ENCODE measurements at places on chromosomes 3 and 15.

GRCh38 chr3:171526869-171527268 lies 66.7 kb upstream of the TNIK start:
- no peak for DNase-seq

GRCh38 chr3:183895296-183895695 lies 10.6 kb upstream of the PARL start:
- peak; percentile 60 for DNase-seq

DNA sequence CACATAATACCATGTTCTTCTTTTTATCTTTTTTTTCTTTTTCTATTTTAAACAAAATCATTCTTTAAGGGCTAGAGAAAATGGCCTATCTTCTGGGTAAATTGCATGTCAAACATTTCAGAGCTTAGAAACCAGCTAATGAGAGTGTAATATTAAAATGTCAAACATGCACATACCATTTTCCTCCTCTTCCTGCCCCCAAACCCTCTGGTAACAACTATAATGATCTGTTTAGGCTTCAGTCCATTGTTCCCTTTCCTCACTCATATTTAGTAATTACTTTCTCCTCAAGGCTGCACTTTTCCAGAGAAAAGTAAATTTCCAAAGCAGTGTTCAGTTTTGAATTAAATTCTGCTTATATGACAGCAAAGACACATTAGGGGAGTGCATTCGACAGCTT lies 224.3 kb upstream of the ROBO2 start:
- DNase-seq, result no peak

- no peak for DNase-seq
Observed at GRCh38 chr3:45978006-45978761, 17.4 kb downstream of the FYCO1 start.

DNA sequence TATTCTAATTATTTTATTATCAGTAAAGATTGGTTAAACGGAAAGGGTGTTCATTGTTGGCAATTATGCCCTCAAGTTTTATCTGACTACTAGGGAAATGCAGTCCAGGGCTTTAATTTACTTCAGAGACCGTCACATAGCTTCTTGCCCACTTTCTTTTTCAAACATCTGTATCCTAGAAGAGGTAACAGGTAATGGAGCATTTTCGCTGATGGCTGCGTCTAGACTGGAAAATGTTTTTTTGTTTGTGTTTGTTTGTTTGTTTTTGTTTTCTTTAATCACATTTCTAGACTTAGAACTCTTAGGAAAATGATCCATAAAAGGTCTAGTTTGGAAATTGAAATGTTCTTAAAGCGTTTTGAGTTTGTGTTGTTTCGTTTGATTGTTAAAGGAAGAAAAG lies 71.4 kb downstream of the ANXA2 start:
- no peak for DNase-seq

DNA sequence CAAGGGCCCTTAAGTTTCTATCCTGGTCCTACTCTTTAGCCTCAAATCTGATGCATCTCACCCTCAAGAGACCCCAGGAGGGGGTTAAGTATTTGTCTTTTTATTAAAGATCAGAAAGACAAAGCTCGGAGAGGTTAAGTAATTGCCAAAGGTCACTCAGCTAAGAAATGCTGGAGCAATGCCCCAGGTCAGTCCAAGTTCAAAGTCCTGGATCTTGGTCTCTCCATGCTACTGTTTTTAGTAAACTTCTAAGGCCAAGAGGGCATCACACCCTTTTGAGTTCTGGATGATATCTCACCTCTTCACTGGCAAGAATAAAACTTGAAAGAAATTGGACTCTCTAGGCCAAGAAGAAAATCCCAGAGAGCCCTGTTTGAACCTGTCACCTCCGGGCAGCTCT lies 488.6 kb downstream of the MAGI1 start:
- DNase-seq, result no peak

DNA sequence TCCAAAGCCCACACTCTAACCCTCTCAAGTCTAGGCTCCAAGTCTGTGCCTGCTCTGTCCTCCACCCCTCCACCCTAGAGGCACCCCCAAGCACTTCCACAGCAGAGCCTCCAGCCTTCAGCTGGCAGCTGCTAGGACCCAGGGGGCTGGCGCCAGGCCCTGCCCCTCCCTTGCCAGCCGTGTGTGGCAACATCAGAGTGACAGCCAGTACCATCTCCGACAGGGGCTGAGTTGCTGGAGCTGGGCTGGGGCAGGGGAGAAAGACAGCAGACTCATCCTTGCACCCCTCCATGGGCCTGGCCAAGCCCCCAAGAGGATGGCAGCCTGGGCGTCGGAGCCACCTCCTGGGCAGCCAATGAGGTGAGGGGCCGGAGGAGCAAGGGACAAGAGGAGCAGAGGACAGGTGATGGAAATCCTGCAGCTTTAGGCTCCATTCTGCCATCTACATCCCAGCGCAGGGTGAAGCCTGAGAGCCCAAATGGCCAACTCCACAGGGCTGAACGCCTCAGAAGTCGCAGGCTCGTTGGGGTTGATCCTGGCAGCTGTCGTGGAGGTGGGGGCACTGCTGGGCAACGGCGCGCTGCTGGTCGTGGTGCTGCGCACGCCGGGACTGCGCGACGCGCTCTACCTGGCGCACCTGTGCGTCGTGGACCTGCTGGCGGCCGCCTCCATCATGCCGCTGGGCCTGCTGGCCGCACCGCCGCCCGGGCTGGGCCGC lies at the start of gene GPR62:
TSS of gene GPR62 (plus strand) at position 207 of the 718 bp plus-strand sequence. CDS start at position 479, 272 bp downstream.
- no peak for DNase-seq

DNA sequence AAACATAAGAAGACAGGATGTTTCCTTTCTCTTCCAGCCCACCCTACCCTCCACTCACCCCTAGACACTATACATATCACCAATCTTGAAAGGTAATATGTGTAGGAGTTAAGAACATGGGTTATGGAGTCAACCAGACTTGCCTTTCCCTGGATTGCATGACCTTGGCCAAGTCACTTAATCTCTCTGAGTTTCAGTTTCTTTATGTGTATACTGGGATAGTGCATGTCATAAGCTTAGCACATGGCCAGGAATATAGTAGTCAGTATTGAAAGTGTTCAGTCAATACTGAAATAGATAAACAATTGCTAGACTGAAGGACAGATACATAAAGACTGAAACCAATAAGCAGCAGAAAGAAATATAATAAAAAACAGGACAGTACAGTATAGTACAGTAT lies 283.2 kb upstream of the STT3B start:
- no peak for DNase-seq

- no peak for DNase-seq
Observed at GRCh38 chr15:50476143-50476542, 51.9 kb downstream of the USP8 start.

- no peak for DNase-seq
Observed at GRCh38 chr3:185059766-185060165, 93.1 kb downstream of the C3orf70 start.

DNA sequence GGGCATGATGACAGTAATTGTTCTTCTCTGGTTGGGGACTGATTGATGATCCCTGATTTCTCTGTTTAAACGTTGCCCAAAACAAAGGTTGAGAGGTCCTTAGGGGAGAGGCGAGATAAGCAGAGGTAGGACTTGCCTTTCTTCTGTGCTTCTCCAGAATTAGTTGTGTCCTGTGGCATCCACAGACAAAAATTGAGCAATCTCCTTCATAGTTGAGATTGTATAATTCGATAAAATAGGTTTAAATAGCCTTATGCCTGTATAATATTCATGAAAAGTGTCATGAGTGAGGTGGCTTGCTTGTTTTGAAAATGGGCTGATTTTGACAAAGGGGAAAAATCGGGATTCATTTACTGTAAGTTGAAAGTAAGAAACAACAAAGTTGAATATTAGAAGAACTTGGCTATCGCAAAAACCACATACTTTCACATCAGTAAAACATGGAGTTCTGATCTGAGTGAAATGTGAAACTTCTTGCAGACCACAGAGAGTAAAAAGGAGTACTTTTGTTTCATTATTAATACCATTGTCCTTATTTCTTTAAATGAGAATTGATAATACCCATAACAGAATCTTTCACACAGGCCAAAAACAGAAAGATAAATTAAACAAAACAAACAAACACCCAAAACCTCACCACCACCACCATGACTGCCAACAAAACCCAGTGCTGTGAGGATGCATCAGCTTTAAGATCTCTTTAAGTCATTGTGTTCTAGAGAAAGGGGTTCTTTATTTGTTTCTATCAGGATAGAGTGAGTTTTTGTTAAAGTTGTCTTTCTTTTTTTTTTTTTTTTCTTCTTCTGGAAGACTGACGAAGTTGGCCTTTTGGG lies 155.7 kb downstream of the LPP start:
- no peak for DNase-seq

DNA sequence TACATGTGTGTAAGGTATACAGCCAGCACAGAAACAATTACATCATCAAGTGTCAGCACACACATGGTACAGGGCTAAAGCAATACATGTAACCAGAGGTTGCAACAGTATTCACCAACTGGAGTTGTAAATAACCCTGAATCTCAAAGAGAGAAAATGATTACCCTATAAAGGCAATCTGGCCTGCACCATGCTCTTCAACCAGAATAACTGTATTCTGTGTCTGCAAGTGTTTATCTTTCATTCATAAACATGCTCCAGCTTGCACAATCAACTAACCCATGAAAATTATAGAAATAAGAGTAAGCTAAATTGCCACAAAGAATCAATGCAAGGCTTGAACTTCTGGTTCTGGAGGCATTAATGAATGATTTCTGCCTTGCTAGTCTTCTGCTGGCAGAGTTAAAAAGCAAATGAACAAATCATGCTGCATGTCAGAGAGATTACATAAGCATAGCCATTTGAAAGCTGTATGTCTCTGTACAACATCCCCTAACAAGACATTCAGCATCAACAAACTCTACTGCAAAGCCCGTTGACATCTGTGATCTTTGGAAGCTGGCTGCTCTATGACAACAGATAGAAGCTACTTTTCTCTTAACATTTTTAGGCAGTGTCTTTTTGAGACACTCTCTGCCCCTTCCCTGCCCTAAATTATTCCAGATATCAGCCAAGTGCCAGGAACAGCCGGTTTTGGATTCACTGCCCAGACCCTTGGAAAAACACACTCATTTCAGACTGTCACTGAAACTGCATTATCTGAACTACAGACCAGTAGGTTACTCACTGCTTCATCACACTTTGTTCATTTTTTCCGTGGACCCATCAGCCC lies 871.0 kb downstream of the OTOL1 start:
- DNase-seq, result no peak

- no peak for DNase-seq
Observed at GRCh38 chr15:75123395-75123794, 78.3 kb upstream of the C15orf39 start.

DNA sequence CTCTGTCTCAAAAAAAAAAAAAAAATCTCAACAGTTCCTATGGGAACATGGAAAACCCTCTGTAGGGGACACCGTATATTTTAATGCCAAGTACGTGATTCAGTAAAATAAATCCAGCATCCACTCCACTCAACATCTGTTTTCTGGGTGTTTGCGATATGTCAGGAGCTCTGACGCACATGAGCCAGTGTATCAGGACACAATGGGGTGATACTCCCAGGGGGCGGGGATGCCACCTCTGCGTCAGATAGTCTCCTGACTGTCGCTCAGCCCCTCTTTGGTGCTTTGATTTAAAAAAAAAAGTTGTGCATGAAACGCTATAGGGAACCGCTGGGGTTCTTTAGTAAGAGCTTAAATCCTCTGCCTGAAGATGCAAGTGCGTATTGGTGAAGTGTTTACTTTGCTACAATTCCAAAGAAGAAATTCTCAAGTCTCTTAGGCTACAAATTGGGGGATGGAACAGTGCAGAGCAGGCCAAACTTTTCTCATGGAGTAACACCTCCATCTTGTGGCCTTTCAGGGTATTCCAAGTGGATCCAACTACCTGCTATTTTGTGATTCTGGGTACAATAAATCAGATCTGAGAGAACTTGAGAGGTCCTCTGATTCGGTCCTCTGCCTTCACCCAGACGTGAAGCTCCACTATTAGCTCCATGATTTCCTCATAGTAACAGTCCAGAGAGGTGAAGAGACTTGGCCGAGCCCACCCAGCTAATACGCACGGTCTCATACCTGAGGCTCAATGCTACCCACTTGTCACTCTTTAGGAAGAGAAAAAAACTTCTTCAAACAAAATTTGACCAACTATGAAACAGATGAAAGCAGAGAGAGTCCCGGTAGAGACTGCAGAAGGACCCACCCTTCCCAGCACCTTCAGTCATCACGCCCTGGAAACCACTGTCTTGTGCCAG lies 9.3 kb upstream of the NR2E3 start:
- peak; percentile 78 for DNase-seq

GRCh38 chr3:13853978-13854296 lies 25.9 kb downstream of the WNT7A start:
- DNase-seq, result peak; percentile 63

DNA sequence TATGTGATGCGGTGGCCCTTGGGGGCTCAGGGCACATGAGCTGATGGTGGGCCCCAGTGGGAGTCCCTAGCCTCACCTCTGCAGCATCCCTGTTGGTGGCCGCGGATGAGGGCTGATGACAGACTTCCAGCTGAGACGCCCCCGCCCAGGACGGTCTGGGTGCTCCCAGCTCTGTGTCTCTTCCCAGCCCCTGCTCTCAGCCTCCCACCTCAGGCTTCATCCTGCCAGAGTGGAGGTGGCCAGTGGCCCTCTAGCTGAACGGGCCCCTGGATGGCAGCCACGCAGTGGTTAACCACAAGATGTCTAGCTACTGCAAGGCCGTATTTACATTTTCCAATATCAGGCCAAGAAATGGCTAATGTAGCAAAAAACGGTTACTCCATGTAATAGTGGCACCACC lies 205.3 kb upstream of the LINGO1 start:
- DNase-seq, result no peak

- peak; percentile 74 for DNase-seq
Observed at GRCh38 chr3:64342940-64343688, 117.8 kb upstream of the PRICKLE2 start.

DNA sequence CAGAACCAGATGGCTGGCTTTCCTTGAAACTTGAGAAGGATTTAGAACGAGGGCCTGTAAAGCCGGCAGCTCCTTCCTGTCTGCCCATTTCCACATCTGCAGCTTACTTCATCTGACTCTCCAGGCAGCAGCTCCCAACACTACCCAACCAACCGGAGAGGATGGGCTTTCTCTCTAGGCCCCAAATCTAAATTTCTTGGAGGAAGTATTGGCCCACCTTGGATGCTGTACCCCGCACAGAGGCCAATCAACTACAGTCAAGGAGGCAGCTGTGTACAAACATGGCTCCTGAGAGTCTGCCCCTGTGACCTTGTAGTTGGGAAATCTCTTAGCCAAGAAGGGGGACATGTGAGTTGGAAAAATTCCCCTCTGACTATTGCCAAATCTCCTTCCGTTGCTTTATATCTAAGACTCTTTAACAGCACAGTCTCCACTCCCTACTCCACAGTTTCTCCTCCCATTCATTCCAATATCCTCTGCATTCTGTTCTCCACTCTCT lies 8.0 kb upstream of the ACAP2 start:
- DNase-seq, result no peak

GRCh38 chr3:151686257-151686656 lies 47.5 kb upstream of the AADACL2 start:
- peak; percentile 45 for DNase-seq

GRCh38 chr15:47364230-47365141 lies 352.8 kb upstream of the SEMA6D start:
- DNase-seq, result no peak

Measured in endodermal cell (in vitro differentiated cells).